ENCODE measurements at places on chromosomes 2 and 18. TPM values are rescaled to one million over a fixed set of nuclear protein-coding genes. Genes with fewer than 3 reads are reported as not detected.

RETSAT gene
- 20.6 TPM for total RNA-seq

RNF25 gene
- 36.0 TPM for total RNA-seq

ADAM23 gene
- total RNA-seq, result 2.3 TPM

KHK gene
- 0.85 TPM for total RNA-seq

SIGLEC15 gene
- total RNA-seq, result not detected

DNA sequence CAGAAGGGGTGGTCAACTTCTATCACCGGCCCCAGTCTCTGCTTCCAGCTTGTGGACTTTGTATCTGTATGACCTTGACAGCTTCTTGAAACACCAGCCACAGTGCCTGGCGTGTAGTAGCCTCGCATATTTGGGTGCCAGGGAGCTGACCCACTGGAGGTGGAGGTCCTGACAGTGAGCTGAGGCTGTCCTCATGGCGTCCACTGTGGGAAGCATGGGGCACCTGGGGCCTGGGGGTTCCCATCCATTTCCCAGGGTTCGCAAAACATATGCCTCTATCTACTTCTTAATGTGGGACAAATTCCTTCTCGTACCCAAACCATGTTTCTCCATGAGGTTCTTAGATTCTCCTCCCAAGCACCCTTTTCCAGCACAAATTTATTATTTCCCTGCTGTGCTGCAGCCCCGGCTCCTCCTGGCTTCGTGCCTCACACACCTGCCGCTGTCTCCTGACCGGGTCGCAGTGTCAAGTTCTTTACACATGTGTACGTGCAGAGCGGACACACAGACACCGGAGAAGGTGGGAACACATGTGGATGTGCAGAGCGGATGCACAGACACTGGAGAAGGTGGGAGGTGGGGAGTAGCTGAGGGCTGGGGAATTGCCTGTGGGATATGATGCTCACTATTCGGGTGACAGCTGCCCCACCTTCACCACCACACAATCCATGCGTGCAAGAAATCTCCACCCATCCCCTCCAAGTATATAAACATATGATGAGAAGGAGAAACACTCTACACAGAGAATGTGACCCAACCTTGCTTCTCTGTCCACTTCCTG, 23.4 kb downstream of the TMEM18 start:
- DNase-seq, result no peak

GRCh38 chr2:170375192-170375591, 197.2 kb downstream of the MYO3B start:
- no peak for DNase-seq

DNA sequence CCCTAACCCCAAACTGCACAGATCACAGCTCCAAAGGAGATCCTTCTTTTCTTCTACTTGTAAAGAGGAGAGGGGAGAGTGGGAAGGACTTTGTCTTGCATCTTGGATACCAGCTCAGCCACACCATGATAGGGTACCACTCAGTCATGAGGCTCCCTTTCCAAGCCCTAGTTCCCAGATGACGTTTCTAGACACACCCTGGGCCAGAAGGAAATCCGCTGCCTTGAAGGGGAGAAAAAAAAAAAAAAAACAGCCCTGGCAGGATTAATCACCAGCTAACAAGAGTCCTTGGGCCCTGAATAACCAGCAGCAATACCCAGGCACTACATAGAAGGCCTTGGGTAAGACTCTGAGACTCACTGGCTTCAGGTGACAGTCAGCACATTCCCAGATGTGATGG, 36.9 kb downstream of the ST8SIA3 start:
- DNase-seq, result no peak

GRCh38 chr2:161243312-161243711, 64.9 kb upstream of the PSMD14 start:
- DNase-seq, result no peak

DNA sequence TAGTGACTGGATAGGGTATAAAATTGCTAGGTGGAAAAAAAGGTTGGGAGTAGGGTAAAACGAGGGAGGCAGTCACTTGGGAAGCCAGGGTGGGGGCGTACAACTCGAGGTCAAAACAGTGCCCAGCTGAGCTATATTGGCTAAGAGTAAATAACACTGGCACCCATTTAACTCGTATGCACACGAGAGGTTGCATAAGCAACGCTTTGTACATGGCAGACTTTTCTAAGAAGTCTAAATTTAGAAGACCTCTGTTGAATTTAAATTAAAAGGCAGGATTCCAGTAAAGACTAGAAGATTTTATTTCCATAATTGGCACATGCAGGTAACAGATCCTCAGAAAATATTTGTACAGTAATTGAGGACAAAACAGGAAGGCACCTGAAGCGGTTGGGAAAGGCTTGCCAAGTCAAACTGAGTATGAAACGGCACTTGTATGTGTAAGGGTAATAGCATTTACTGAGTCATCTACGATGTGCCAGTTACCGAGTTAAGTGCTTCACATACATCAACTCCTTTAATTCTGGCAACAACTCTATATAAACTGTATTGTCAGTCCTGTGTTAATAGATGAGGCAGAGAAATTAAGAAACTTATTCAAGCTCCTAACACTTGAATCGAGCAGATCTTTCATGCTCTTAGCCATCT, 1.4 kb upstream of the MALT1 start:
- DNase-seq, result no peak

DNA sequence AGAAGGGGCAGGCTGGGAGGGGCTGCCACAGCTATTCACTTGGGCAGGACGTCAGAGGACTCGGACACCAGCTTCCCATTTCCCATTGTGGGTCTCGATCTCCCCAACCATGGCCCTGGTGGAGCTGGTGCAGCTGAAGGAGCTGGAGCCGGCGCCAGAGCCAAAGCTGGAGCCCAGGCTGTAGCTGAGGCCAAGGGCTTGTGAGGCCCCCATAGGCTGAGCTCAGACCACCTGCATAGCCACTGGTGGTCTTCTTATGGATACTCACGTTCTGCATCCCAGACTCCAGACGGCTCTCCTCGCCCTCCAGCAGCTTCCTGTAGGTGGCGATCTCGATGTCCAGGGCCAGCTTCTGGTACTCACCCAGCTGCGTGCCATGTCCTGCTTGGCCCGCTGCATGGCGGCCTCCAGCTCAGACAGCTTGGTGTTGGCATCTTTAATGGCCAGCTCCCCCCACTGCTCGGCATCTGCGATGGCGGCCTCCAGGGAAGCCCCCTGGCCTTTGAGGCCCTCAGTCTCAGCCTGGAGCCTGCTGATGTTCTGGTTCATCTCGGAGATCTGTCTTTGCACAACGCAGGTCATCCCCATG, 6.0 kb upstream of the CDK5R2 start:
- DNase-seq, result no peak

DNA sequence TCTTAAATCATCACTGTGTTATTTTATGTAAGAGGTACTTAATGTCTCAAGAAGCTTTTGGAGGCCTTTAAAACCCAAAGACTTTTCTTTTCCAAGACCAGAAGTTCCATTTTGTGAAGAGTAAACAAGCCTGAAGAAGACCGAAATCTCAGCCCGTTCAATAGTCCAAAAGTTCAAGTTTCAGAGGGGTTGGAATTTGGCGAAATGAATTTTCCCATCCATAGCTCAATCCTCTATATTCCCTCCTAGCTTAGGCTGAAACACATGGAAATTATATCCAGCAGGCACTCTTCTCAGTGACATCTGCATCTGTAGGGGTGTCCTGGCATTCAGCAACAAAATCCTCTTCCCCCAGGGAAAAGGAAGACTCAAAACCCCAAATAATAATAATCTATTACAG, 344.6 kb downstream of the ARHGAP15 start:
- DNase-seq, result no peak

DNA sequence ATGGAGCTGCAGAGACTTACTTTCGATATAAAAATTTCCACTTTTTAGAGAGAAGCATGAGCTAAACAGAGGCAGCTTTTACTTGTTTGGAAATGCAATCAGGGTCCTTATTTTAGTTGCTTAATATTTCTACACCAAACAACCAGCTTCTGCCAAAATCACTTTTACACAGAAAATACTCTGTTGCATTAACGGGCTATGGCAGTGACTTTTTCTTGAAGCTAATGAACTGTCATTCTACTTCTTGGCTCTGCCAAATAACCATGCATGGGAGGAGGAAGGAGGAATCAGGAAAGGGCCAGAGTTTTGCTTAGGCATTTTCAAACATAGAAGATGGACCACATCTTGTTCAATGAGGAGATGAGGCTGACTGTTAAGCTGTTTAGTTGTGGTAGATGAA, 23.6 kb upstream of the LTBP1 start:
- no peak for DNase-seq

DNA sequence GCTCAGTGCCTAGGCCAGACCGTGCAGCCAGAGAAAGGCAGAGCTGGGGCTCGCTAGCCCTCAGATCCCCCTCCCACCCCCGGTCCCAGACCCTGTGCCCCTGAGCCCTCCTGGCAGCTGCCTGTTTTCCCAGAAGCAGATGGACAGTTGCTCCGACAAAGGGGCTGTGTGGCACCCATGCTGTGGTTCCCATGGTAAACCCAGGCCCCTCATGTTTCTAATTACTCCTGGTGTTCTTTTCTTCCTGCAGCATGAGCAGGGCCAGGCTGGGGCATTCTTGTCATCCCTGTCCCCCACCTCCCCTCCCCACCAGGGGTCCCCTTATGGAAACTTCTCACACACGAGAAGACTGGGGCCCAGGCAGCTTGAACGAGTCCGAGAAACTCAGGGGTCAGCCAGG, 269.6 kb downstream of the HAUS1 start:
- DNase-seq, result no peak

DNA sequence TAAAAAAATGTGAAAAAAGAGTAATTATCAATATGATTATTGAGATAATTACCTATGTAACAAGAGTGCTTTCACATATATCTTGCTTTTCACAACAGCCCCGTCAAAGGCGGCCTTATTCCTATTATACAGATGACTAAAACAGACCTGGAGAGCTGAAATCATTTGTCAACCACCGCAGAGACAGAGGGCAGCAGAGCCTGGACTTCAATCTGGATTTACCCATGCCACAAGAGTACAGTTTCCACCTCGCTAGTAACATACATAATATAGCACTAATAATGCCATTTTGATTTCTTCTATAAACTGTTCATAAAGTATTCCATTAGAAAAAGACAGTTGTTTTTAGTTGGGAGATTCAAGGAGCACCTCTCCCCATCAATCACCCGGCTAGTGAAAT, 121.8 kb downstream of the EPB41L3 start:
- no peak for DNase-seq

DNA sequence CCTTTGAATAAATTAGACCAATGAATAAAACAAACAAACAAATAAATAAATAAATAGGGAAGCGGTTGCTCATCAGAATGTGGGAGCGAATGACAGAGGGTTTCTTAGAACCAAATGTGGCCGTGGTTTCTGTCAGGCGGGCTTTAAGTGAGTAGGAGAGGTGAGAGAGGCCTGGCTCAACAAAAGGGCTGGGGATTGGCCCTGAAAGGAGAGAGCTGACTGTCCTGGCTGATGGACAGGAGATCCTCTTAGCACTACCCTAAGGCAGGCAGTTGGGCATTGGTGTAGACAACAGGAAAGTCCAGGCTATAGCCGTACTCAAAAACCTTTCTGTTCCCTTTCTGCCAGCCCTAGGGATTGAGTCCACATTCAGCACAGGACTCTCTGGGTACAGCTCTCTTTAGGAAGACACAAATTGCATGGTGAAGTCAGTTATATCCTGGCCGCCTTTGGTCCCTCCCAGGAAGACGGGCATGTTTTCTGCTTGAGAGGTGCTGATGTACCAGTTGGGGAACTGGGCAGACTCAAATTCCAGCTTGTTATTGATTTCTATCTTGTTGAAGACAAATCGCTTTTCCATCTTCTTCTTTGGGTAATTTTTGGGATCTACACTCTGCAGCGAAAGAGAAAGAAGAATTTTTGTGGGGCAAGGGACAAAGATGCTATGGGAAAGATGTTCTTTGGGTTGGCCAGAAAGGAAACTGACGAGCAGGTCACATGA, 6.5 kb downstream of the IL1B start:
- no peak for DNase-seq

Measured in ascending aorta (tissue), 2 donors.